ENCODE measurements at places on chromosomes 4 and X.

GRCh38 chrX:47815901-47816845 lies 20.5 kb upstream of the ZNF81 start:
- no peak for DNase-seq

DNA sequence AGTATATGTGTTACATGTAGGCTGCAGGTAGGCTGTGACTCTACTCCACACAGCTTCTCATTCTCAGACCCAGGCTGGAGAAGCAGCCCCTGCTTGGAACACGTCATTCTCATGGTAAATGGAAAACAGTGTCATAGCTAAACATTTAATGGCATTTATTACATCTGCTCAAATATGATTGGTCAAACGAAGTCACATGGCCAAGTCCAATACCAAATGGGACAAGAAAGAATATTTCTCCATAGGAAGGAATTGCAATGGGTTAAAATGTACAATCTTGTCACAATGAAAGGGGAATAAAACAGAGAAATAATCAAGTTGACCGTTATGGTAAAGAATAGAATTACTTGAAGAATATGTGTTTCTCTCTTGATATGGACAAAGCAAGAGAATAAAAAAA lies 198.6 kb downstream of the ANAPC10 start:
- no peak for DNase-seq

GRCh38 chr4:127450276-127450675 lies 182.5 kb upstream of the INTU start:
- no peak for DNase-seq

- no peak for DNase-seq
Measured at GRCh38 chrX:119990556-119991004, 47.0 kb upstream of the NKAP start.

- no peak for DNase-seq
Measured at GRCh38 chr4:79241846-79242245, 84.0 kb downstream of the NAA11 start.

GRCh38 chrX:67624325-67624724 lies 80.5 kb downstream of the AR start:
- no peak for DNase-seq

- DNase-seq, result no peak
Measured at GRCh38 chr4:92733231-92733630, 429.5 kb downstream of the GRID2 start.

DNA sequence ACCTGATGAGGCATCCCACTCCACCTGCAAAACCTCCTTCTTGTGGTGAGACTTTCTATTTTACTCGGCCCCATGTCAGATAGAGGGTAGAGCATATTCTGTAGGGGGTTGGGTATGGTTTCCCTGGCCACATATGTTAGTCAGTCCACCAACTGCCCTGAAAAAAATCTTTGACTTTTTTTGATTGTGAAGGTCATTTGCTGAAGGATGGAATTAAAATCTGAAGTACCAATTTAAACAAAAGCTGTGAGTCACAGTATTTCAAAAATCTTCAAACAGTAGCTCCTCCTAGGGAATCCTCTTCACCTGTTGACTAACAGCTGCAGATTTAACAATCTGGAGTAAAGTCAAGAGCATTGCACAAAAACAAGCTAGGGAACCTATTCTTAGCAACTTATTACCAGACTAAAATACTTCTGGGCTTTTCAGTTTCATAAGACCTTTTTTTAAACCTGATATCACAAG lies 8.0 kb upstream of the CCDC110 start:
- DNase-seq, result no peak

DNA sequence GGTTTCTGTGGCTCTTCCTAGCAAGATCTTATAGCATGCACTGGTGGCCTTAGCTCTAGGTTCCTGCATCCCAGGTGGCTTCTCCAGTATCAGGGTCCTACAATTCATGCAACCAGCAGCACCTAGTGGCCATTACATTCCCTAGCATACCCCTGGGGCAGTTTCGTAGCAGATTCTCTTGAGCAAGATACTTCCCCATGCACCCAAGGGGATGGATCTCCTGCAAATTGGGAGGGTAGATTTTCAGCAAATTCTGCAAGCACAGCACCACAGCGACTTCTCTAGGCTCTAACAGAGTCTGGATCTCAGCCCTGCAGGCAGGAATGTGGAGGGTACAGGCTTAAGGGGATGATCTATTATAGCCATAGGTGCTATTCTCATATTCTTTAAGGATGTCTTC lies 13.1 kb upstream of the SLC9B1 start:
- DNase-seq, result no peak

- no peak for DNase-seq
Measured at GRCh38 chr4:39932776-39933402, 44.8 kb downstream of the PDS5A start.

GRCh38 chrX:21408307-21408706 lies 34.1 kb downstream of the CNKSR2 start:
- no peak for DNase-seq

GRCh38 chr4:80006935-80007744 lies 65.9 kb downstream of the ANTXR2 start:
- DNase-seq, result no peak

GRCh38 chr4:165612936-165613335 lies 234.1 kb downstream of the CPE start:
- no peak for DNase-seq

- DNase-seq, result no peak
Measured at GRCh38 chrX:132615391-132616131, 126.7 kb upstream of the MBNL3 start.

GRCh38 chr4:78100060-78100459 lies 42.9 kb downstream of the FRAS1 start:
- no peak for DNase-seq

DNA sequence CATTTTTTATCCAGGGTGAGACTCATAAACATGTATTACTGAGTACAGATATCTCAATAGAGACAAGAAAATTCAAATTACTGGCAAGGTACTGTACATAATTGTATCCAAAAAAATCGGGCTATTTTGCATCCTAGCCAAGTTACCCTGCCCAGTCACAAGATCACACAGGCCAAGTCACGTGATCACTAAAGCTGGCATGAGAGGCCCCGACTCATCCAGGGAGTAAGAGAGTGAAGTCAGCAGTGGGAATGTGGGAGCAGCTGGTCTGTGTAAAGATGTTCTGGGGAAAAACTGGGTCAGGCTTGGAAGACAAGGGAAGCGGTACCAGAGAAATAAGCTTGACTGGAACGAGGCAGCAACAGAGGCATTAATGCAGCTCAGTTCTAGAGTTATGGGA lies 119.3 kb upstream of the STS start:
- DNase-seq, result no peak

GRCh38 chrX:66163447-66163846 lies 600 bp upstream of the HEPH start:
- DNase-seq, result no peak

GRCh38 chr4:104163820-104164219 lies 330.9 kb downstream of the CXXC4 start:
- DNase-seq, result no peak

- no peak for DNase-seq
Measured at GRCh38 chrX:65578346-65578745, 43.8 kb upstream of the LAS1L start.

GRCh38 chr4:76334885-76335284 lies 28.4 kb downstream of the STBD1 start:
- DNase-seq, result no peak

GRCh38 chr4:9765091-9765490 lies 16.3 kb upstream of the DRD5 start:
- no peak for DNase-seq

GRCh38 chr4:172061204-172061603 lies 248.0 kb downstream of the GALNTL6 start:
- no peak for DNase-seq

- DNase-seq, result no peak
Measured at GRCh38 chr4:182653596-182653995, 263.6 kb downstream of the DCTD start.

GRCh38 chr4:14169460-14169859 lies 541.9 kb upstream of the BOD1L1 start:
- DNase-seq, result no peak

- no peak for DNase-seq
Measured at GRCh38 chrX:21989384-21989783, 42.7 kb upstream of the PHEX start.

DNA sequence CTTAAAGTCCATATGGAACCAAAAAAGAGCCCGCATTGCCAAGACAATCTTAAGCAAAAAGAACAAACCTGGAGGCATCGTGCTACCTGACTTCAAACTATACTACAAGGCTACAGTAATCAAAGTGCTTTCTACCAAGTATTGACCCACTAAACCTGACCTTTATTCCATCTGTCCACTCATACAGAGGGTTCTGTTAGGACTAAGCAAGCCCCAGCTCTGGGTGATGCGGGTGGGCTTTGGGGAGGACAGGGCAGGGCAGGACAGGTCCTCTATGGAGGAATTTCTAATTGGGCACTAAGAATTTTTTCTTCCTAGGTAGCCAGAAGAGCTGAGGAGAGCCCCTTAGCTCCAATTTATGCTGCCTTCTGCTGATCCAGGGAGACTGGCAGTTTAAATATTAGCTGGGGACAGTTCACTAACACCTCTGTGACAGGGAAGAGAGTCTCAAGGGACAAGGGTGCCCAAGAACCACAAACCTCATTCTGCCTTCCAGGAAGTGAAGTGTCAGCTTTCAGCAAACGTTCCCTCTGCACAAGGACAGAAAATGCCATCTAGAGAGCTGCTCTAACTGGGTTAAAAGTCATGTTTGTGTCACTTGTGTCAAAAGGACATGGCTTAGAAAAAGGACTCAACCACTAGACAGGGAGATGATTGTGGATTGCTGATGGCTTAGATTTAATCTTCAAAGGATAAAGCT lies 143.2 kb downstream of the KIT start:
- DNase-seq, result no peak

- no peak for DNase-seq
Measured at GRCh38 chr4:150379454-150379853, 202.5 kb upstream of the MAB21L2 start.

DNA sequence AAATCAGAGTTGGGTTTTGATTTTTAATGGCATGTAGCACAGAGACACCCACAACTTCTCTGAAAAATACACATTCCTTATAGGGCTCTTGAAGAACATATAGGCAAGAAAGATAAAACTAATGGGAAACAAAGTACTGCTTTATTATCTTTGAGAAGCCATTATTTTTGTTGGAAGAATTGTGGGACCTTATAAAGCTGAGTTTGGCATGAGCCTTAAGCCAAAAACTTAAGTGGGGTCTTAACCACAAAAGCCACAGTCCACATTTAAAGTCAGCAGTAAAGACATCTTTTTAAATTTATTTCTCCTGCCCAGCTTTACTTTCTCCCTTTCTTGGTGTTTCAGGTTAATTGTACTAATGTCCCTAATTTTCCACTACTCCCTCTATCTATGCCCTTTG lies 1297.3 kb downstream of the C4orf33 start:
- DNase-seq, result no peak

DNA sequence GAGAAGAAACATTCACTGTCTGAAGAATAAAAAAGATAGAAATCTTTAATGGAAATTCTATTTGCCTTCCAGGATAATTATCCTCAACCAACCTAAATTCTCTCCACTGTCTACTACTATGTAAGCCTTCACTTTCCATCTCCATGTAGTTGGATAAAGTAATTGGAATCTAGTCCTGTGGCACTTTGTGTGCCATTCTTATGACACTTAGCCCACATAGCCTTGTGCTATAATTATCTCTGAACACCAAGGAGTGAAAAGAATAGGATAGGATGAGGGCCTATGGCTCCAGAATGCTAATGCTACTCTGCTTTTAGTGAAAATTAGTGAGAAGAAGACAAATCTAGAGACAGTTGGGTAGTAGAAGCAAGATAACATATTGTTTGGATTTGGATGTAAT lies 20.2 kb downstream of the PRSS48 start:
- no peak for DNase-seq

- DNase-seq, result no peak
Measured at GRCh38 chr4:145487631-145488030, 6.0 kb downstream of the SMAD1 start.

DNA sequence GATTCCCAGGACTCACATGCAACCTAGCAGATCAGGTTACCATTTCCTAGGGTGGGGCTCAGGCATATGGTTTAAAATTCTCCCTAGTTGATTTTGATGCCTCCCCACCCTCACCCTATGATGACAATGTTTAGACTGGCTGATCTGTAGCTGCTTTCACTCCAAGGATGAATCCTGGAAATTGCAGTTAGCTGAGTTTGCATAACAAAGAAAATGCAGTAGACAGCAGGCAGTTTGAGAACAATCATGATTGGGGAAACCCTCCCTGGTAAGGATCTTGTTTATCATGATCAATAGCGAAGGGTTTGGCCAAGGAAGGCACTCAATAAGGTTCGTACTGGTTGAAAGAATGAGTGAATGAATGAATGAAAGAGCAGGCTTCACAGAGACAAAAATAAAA lies 2.1 kb downstream of the ZNF518B start:
- DNase-seq, result no peak

- DNase-seq, result no peak
Measured at GRCh38 chrX:96006281-96006680, 678.4 kb upstream of the DIAPH2 start.

- no peak for DNase-seq
Measured at GRCh38 chr4:74061430-74061829, 22.9 kb upstream of the CXCL3 start.

DNA sequence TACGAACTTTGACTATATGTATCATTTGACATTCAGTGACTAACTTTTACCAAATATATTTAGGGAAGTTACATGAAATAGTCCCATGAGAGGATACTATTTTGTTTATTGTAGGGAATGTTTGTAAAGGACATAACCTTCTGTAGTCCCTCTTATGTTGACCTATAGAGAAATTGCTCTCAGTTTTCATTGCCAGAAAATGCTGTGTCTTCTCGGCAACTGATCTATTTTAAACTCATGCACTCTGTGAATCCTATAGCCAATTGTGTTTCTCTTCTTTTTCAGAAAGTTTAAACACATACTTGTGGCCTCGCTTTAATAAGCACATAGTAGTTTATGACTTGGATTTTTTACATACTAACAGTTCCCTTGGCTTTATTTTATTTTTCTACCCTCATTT lies 38.2 kb downstream of the DMP1 start:
- DNase-seq, result no peak

GRCh38 chrX:153765138-153766079 lies 1.4 kb downstream of the PLXNB3 start:
- no peak for DNase-seq

GRCh38 chrX:30570505-30570904 lies 7.1 kb downstream of the TASL start:
- no peak for DNase-seq

- no peak for DNase-seq
Measured at GRCh38 chr4:48564151-48564550, 74.1 kb downstream of the ZAR1 start.

DNA sequence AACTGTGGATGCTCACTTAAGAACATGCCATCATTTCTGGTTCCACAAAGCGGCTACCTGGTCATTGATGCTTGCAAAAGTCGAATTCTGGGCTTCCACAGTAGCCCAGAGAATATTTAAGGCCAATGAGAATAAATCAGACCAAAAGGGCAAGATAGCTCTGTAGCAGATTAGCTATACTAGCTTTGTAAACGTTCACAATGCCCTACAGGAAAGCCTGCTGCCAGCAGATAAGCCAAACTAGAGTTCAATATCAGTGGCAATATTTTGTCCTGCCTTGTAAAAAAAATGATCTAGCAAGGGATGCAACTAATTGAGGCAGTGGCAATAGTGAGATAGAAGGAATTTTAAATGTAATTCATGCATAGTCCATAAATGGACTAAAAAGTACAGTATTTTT lies 387.7 kb upstream of the TEX13C start:
- no peak for DNase-seq

GRCh38 chr4:186717556-186717955 lies 6.1 kb downstream of the FAT1 start:
- DNase-seq, result no peak

Data from stimulated activated CD8-positive, alpha-beta memory T cell treated with anti-CD3 and anti-CD28 coated beads, Interleukin-7, amount 100 ng/mL, for 4 hours (primary cell).